ENCODE measurements at places on chromosomes 5 and 9. TPM values are rescaled to one million over a fixed set of nuclear protein-coding genes. Genes with fewer than 3 reads are reported as not detected.
A peak's percentile ranks its signal among the peaks of the same experiment; 100 is the strongest.

The BTNL8 gene
- 0.15 TPM for total RNA-seq

The ROR2 gene
- 25.6 TPM for total RNA-seq

The PCSK1 gene
- 2.4 TPM for total RNA-seq

The TAF1L gene
- not detected for total RNA-seq

The FAM120A gene
- total RNA-seq, result 71.0 TPM

The MYO10 gene
- total RNA-seq, result 8.6 TPM

The NLN gene
- total RNA-seq, result 14.9 TPM

The CCDC69 gene
- total RNA-seq, result 97.0 TPM

The CNTFR gene
- 103 TPM for total RNA-seq

The KCNMB1 gene
- total RNA-seq, result 6.6 TPM

The GRK6 gene
- 22.1 TPM for total RNA-seq

The PCDHGA5 gene
- total RNA-seq, result 9.4 TPM

The CKMT2 gene
- total RNA-seq, result 5.3 TPM

The SHISAL2B gene
- total RNA-seq, result not detected

The TICAM2 gene
- total RNA-seq, result 0.98 TPM

The CDH9 gene
- not detected for total RNA-seq

DNA sequence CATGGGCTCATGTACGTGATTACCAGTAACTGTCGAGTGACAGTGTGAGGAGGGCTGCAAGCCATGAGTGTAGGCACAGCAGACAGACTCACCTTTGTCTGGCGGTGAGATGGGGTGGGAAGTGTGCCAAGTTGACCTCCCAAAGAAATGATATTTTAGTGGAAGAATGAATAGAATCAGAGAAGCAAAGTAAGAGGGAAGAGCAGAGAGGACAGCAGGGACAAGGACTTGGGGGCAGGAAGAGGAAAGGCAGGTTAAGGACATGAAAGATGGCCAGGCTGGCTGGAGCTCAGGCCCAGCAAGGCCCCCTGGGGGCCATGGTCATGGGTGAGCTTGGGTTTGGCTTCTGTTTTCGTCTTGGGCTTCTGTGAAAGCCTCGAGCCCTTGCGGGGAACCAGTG, 20.2 kb downstream of the TGFBI start:
- H3K36me3 ChIP-seq, result no peaks in the 10 kb centered on the region
- DNase-seq, result no peak
- no peak overlapping the region for H3K27ac ChIP-seq

DNA sequence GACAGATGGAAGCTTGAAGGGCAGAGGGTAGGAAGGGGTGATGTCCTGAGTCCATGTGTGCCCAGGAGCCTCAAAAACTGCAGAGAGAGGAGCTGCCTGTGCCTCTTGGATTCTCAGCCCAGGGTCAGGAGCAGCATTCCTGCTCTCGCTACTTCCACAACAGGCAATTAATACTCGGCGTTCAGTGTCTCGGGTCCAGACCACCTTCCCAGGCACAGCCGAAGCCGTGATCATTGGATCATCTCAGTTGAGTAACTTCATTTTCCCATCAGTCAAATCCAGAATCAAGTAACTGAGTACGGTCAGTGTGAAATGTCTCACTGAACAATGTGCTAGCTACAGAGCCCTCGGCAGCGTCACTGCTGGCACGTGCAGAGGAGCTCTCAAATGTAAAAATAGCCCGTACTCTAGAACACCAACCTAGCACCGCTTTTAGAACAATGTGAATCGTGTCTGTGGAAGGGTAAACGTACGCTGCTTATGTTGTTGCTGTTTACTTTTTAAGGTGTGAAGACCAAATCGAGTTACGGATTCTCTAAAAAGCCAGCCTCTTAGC, 63.5 kb upstream of the IRX4 start:
- no peak for DNase-seq
- no peaks in the 10 kb centered on the region for H3K36me3 ChIP-seq

DNA sequence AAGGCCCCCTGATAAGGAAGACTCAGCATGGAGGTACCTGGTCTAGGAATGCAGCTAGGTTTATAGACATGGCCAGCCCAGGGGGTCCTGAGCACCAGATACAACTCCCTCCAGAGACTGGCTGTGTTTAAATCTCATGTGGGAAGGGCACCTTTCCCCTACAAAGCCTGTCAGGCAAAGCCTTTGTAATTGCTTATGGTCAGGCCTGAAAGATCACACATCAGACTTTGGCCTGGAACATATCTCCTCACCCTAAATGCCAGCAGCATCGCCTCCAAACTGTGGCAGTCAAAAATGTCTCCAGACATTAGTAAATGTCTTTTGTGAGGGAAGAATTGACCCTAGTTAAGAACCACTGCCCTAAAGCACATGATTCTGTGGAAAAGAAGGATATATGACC, 51.6 kb upstream of the MACIR start:
- H3K4me1 ChIP-seq, result no peaks in the 10 kb centered on the region
- no peak overlapping the region for H3K27ac ChIP-seq

DNA sequence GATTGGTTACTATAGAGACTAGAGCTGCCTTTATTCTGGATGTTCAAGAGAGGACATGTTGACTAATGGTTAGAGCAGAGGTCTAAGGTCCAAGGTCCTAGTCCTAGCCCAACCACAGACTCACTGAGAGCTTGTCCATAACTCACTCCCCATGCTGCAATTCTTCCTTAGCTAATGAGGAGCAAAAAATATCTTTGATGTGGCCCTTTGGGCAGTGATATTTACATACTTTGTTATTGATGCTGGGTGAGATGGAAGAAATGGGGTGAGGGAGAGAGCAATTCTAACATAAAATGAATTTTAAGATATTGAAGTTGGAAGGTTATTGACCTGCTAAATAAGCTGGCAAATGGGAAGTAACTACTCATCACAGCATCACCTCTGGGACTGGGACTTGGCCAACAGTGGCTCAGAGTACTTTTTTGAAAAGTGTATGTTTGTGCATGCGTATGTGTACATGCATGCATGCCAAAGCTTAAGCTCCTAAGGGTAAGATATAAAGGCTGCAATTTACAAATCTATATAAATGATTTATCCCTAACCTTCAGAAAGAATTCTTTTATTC, 58.0 kb upstream of the ANKRD55 start:
- H3K27ac ChIP-seq, result no peak overlapping the region
- no peak overlapping the region for H3K4me3 ChIP-seq
- no peaks in the 10 kb centered on the region for H3K4me1 ChIP-seq
- H3K27me3 ChIP-seq, result no peaks in the 10 kb centered on the region
- no peaks in the 10 kb centered on the region for H3K36me3 ChIP-seq

GRCh38 chr5:135472141-135472540, 20.0 kb upstream of the TIFAB start:
- no peak overlapping the region for H3K27ac ChIP-seq
- H3K4me3 ChIP-seq, result no peak overlapping the region
- no peaks in the 10 kb centered on the region for H3K4me1 ChIP-seq
- H3K36me3 ChIP-seq, result no peaks in the 10 kb centered on the region

GRCh38 chr9:68861436-68861835, 152.5 kb downstream of the PRKACG start:
- H3K36me3 ChIP-seq, result no peaks in the 10 kb centered on the region
- no peak overlapping the region for H3K4me3 ChIP-seq
- DNase-seq, result no peak
- no peaks in the 10 kb centered on the region for H3K27me3 ChIP-seq

GRCh38 chr9:134518004-134518606, 123.5 kb upstream of the COL5A1 start:
- no peaks in the 10 kb centered on the region for H3K36me3 ChIP-seq
- peak overlapping the region; percentile 48 for H3K27ac ChIP-seq

GRCh38 chr5:74257645-74258313, 382.7 kb downstream of the ENC1 start:
- peak; percentile 23 for DNase-seq
- H3K4me1 ChIP-seq, result no peaks in the 10 kb centered on the region
- no peaks in the 10 kb centered on the region for H3K36me3 ChIP-seq
- no peak overlapping the region for H3K4me3 ChIP-seq

DNA sequence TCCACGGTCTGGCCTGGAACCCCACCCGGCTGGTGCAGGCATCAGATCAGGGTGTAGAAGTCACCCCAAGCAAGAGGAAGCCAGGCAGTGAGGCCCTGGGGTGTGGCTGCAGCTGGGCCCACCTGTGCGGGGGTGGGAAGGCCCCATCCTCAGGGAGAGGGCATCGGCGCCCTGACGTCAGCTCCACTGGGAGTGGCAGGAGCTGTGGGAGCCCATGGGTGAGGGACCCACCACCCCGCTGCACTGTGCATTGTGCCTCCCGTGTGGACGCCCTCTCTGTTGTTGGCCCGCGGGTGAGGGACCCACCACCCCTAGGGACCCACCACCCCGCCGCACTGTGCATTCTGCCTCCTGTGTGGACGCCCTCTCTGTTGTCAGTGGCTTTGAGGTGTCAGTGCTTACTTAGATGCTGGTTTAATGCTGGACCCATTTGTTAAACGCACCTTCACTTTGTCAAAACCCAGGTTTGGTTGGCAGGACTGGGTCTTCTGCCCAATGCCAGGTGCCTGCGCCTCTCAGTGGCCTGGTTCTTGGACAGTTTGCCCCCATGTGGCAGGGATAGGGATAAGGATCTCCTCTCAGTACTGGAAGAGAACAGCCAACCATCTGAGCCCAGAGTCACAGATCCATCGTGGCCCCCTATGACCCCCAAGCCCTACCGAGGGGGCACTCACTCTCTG, 6.9 kb upstream of the EXOC3 start:
- H3K36me3 ChIP-seq, result no peaks in the 10 kb centered on the region
- no peak for DNase-seq
- H3K27ac ChIP-seq, result no peak overlapping the region
- H3K4me3 ChIP-seq, result no peak overlapping the region

- H3K27me3 ChIP-seq, result no peaks in the 10 kb centered on the region
- no peak overlapping the region for H3K4me3 ChIP-seq
- no peaks in the 10 kb centered on the region for H3K4me1 ChIP-seq
These were observed 89.4 kb downstream of the SNX18 start for GRCh38 chr5:54607006-54607405.

- DNase-seq, result no peak
- no peaks in the 10 kb centered on the region for H3K27me3 ChIP-seq
- H3K4me1 ChIP-seq, result no peaks in the 10 kb centered on the region
- H3K4me3 ChIP-seq, result no peak overlapping the region
- H3K36me3 ChIP-seq, result no peaks in the 10 kb centered on the region
These were observed 4.8 kb downstream of the RECK start for GRCh38 chr9:36041506-36041905.

DNA sequence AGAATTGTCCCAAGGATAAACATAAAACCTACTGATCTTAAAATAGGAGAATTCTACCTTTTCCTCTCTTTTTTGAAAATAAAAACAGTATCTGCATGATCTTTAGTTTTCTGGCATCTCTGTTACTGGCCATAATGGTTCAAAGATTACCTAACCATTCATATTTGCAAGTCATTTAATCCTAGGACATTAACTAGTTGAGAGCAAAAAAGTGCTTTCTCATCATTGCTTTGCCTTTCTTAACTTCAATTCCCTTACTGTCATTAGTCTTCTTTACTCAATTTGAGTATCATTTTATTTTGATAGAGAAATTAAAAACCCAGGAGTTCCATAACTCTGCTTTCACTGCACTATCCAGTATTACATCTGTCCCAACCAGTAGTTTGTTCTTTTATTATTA, 68.6 kb downstream of the RFX3 start:
- H3K27me3 ChIP-seq, result no peaks in the 10 kb centered on the region
- no peak overlapping the region for H3K4me3 ChIP-seq
- H3K27ac ChIP-seq, result no peak overlapping the region

DNA sequence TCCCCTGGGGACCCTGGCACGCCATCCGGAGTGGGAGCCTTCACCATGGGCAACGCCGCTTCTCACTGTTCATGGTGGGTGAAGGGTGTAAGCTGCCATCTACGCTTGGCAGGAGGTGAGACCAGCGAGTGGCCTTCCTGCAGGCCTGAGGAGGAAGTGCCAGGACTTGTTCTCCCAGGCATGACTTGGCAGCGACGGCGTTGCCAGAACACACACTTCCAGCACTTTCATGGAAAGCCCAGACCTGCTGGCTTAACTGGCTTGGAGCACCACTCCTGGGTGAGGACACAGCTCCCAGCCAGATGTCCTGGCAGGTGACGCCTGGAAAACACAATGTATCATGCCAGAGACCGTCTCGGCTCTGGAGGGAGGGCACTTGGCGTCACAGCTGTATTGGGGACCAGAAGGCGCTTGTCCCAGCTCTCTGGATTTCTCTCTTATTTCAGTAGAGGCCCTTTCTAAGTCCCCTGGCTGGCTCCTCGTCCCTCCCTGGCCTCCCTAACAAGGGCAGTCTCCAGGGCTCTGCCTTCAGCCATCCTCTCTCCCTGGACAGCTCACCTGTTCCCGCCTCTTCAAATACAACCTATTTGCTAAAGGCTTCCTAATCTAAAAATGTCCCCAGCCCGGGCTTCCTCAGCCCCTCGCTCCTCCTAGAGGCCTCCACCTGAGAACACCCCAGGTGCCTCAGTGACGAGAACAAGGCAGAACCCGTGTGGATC, 188.3 kb downstream of the OLFM1 start:
- no peaks in the 10 kb centered on the region for H3K27me3 ChIP-seq
- no peaks in the 10 kb centered on the region for H3K36me3 ChIP-seq
- DNase-seq, result peak; percentile 72
- no peak overlapping the region for H3K4me3 ChIP-seq

DNA sequence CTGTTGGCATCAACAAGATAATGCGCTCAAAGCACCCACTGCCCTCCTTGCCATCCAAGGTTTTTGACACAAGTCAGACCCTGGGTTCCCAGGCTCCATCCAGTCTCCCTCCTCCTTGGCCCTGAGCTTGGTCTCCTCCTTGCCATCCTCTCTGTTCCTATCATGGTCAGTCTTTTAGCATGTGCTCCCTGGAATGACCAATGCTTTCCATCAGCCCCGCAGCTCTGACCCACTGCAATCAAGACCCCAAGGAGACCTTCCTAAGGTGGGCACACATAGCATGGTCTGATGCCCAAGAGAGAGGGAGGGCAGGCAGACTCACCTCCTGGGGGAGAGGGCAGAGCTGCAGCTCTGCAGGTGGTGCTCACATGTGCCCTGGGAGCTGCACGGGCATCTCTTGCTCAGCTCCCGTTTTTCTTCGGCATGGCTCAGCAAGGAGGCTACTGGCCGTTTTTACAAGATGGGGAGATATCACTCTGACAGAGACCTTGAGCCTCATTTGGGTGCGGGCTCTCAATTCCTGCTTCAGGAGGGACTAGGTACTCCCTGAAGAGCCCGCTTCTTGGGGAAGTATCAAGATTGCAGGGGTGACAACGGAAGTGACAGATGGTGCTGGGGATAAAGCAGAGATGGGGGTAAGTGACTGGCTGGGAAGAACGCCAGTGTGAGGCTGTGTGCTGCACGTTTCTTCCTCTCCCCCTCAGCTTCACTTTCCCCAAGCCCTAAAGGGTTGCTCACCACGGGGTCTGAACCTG, 3.3 kb downstream of the SEPTIN8 start:
- no peaks in the 10 kb centered on the region for H3K36me3 ChIP-seq
- peak overlapping the region; percentile 2 for H3K4me3 ChIP-seq
- peaks cover 5% of the 10 kb centered on the region for H3K4me1 ChIP-seq
- H3K27me3 ChIP-seq, result no peaks in the 10 kb centered on the region

GRCh38 chr9:131951905-131952304, 127.8 kb downstream of the MED27 start:
- H3K36me3 ChIP-seq, result no peaks in the 10 kb centered on the region
- H3K27me3 ChIP-seq, result no peaks in the 10 kb centered on the region
- no peaks in the 10 kb centered on the region for H3K4me1 ChIP-seq
- H3K4me3 ChIP-seq, result no peak overlapping the region
- peak overlapping the region; percentile 20 for H3K27ac ChIP-seq
- no peak for DNase-seq

Data from breast epithelium (tissue), 4 donors.